Left ventricle myocardium inferior (tissue), 1 donor: ENCODE measurements at places on chromosomes 12 and 14. TPM values are rescaled to one million over a fixed set of nuclear protein-coding genes. Genes with fewer than 3 reads are reported as not detected.

The CDKL1 gene
- total RNA-seq = 1.3 TPM

GRCh38 chr14:99101855-99102461 lies 170.0 kb downstream of the BCL11B start:
- no peak for DNase-seq

GRCh38 chr12:119036878-119037825 lies 55.8 kb downstream of the SRRM4 start:
- no peak for DNase-seq

GRCh38 chr14:102517392-102518062 lies 8.0 kb upstream of the ANKRD9 start:
- DNase-seq = no peak

DNA sequence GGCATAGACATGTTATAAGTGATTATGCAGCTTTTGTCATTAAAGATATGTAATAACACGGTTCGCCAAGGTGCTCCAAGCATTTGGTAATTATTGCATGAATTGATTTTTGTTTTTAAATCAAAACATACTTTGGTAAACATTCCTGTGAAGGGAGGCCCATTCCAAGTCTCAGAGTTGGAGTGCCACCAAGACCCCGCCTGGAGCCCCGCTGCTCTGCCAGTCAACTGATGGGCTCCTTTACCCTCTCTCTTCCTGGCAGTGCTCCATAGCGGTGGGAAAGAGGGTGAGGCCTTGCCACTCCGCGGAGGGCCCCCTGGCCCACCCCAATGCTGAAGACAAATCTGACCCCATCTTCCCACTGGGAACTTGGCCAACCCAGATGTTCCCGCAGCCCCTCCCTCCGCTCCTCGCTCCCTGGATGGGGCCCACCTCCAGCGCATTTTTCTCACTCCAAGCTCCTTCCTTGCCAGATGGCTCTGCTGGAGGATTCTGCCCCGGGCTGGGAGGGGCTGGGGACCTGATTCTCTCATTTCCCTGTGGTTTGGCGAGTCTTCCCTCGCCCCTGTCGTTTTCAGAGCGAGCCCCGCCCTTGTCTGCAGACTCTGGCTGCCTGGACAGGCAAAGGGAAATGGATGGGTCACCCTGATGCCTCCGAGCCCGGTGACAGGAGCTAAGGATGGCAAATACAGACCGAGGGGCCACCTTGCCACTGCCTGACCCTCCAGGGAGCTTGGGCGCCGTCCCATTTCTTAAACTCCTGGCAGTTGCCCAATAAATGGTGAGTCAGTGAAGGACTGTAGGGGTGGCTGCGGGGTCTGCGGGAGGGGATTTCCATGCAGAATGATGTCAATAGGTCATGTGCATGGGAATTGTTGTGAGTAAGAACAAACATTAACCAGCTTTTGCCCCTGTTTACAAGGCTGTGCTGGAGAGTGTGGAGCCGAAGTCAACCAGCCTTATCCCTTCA lies 9.2 kb upstream of the PAPLN start:
- DNase-seq = peak; percentile 51

The CELA1 gene
- total RNA-seq = not detected

- DNase-seq = no peak
These were observed 163.7 kb upstream of the IGF1 start for GRCh38 chr12:102643879-102644575.

DNA sequence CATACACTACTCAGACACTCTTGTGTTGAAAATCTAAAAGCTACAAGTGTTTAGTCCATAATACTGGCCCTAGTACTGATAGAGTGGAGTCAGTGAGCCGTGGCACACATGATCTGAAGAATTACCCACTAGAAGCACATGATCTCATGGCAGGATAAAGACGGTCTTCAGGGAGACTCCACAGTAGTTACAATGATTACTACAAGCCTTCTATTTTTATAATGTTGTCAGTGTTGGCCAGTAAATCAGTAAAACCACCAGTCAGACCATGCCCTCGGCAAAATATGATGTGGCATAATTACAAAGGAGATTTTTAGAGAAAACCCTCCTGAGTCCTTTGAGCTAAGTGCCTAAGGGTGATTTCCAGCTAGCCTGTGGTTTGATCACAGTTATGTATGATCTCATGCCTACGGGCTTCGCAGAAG lies 114.9 kb downstream of the PDZRN4 start:
- DNase-seq = no peak

The KRT72 gene
- total RNA-seq = not detected

DNA sequence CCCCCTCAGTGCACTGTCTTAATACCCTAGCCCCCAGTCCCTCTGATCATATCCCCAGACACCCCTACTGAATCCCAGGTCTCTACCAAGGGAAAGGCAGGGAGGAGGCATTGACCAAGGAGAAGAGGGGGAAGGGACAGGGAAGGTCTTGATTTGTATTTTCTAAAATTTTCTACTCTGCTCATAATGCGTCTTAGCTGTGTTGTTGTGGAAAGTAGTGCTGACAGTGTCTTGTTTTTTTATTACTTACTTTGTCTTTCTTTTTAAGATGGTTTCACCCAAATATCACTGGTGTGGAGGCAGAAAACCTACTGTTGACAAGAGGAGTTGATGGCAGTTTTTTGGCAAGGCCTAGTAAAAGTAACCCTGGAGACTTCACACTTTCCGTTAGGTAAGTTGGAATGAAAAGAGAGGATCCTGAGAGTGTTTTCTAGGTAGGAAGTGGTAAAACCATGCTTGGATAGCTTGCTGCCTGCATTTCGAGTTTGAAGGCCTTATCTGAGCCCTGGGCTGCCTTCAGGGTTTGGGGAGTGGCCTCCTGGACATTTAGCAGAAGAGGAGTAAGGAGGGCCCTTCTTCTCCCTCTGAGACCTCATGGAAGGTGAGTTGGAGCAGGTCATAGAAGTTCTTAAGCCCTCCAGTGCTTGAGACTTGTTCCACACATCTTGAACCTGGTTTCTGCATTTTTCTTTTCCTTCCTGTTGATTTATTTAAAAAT lies 27.4 kb downstream of the PTPN11 start:
- no peak for DNase-seq

DNA sequence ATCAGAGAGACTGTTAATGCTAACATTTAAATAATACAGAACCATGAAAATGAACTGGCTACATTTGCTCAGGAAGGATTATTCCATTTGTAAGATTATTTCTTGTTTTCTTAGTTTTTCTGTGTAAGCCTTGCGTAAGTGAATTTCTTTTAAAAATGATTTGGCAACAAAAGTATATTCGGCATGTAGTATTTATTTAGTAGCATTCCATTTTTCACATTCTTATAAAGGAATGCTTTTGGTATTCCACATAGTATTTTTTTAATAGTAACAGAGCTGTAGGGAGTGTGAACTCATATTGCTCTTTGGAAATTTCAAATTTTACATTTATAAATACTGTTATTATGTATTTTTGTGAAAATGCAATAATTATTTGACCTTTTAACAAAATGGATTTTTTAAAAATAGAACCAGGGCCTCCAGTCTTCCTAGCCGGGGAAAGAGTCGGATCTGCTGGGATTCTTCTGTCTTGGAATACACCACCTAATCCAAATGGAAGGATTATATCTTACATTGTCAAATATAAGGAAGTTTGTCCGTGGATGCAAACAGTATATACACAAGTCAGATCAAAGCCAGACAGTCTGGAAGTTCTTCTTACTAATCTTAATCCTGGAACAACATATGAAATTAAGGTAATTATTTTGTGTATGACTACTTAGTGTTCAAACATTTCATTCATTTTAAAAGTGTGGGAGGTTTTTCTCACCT lies 1.2 kb downstream of the PTPRQ start:
- no peak for DNase-seq

The GYS2 gene
- total RNA-seq = not detected

The CRIP1 gene
- 65.9 TPM for total RNA-seq

The RIN3 gene
- total RNA-seq = 13.8 TPM

The PLEKHD1 gene
- total RNA-seq = 0.14 TPM

The GEMIN2 gene
- 6.5 TPM for total RNA-seq

The TMEM119 gene
- 1.3 TPM for total RNA-seq

- DNase-seq = no peak
These were observed 207.6 kb downstream of the CHST11 start for GRCh38 chr12:104664351-104664750.

DNA sequence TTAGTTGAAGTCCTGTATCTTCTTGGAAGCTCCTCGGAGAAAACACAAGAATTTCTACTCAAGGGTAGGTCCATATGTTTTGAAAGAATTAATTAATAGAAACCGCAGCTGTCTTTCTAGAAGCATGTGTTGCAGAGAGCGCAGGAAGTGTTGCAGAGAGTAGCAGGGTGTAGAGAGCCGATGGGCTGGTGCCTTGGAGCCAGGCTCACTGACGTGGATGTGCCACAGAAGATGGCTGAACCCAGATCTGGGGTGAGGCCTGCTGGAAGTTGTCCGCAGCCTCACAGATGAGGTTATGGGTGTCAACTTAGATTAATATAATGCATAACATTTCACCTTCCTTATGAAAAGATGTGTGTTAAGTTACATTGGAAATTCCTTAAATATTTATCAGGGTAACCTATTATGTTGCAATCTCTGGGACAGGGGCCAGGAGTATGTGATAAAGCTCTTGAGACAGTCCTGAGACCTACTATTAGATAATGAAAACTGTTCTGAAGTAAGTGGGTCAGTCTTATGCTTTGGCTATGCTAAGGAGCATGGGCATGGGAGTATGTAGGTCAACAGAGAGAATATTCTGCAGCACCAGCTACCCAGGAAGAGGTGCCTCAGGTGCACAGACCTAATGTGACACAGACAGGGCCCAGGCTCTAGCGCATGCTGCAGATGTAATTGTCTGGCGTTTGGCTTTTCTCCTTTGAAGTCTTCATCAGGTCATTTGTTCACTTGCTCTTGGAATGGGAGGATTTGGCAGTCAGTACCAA lies 973.3 kb downstream of the BCL11B start:
- DNase-seq = no peak

- no peak for DNase-seq
These were observed 45.8 kb upstream of the BATF start for GRCh38 chr14:75476274-75476995.

DNA sequence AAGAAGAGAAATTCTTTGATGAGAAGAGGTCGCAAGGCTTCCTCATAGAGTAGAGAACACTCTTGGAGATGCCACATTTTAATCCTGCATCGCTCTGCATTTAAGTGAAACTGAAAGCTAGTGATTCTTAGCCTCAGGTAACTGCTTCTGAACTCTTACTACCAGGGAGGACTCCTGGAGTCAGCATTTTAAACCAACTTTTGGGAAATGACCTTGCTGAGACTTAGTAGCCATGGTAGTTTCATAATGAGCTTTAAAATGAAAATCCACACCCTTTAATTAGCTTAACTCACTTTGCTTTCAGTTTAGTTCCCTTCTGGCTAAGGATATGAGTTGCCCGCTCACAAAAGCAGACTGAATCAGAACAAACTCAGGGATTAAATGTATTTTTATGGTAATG lies 80.3 kb downstream of the SYNE2 start:
- DNase-seq = no peak

DNA sequence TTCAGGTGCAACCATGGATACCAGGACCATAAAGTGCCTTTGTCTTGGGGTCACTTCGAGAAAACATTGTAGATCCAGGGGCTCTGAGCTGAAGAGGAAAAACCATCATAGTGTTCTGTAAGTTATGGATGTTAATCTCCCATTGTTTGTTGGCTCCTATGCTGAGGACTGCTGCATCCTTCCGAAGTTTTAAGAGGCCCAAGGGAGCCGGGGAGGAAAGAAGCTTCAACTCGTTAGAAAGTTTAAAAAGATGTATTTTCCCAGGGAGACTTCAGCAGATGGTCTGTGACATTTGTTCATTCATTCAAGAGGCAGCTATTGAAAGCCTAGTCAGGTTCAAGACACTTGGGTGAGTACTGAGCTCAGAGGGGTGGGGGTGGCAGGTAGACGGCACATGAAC lies 378.8 kb upstream of the TBX3 start:
- no peak for DNase-seq

GRCh38 chr12:116337312-116337711 lies 59.8 kb upstream of the MED13L start:
- no peak for DNase-seq

DNA sequence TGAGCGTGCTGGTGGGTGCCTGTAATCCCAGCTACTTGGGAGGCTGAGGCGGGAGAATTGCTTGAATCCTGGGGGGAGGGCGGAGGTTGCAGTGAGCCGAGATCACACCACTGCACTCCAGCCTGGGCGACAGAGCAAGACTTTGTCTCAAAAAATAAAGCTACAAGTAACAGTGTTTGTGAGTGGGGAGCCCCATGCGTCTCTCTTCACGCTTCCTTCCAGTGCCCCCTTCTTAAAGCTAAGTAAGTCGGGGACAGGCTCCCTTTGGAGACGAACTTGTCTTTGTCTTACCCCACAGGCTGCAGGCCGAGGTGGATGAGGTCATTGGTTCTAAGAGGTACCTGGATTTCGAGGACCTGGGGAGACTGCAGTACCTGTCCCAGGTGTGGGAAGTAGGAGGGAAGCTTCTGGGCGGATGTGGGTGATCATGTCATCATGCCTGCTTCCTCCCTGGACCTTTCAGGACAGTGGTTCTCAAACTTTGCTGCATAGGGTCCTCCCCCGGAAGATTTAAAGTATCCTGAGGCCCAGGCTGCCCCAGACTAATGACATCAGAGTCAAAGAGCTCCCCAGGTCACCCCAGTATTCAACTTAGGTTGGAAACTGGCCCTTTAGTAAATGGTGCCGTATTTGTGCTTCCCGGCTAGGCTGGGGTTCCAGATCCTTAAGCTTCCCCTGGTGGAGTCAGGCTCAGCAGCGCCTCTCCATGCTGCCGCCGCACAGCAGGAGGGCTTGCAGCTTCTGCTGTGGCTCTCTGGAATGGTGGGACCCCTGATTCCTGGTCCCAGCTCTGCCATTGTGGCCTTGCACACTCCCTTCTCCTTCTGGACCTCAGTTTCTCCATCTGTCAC lies 37.1 kb downstream of the CYP46A1 start:
- DNase-seq = no peak

GRCh38 chr14:36091096-36091495 lies 85.4 kb downstream of the PTCSC3 start:
- DNase-seq = no peak

DNA sequence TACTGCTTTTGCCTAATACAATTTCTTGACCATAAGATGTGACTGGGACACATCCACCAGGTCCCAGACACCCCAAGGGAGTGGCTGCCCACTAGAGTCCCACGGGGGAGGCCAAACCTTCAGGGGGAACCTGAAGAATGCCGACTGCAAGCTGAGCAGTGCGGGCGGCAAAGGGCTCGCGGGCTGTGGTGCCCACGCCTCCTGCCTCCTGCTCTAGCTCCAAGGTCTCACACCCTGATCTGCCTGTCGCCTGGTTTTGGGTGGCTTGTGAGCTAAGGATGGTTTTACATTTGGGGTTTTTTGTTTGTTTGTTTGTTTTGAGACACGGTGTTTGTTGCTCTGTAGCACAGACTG lies 75.2 kb downstream of the MOK start:
- no peak for DNase-seq

DNA sequence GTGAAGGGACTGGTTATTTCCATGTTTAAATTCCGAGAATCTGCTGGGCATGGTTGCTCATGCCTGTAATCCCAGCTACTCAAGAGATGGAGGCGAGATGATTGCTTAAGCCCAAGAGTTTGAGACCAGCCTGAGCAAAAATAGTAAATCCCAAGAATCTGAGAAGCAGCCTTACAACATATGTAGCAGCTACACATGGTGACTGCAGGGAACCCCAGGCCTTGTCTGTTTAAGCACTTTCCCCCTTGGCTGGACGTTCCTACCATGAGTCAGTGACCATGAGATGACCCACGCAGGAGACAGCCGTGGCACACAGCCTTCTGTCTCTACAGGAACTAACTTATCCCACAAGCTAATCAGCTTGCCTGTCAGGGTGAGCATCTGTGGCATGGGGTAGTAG lies 5.5 kb upstream of the SLC24A4 start:
- DNase-seq = no peak
